HuH-7.5 (cell line): ENCODE measurements at places on chromosomes 13 and 19.

GRCh38 chr13:113231306-113232207 lies 22.1 kb downstream of the CUL4A start:
- no peak for DNase-seq

GRCh38 chr13:113105921-113106452 lies 396 bp downstream of the F7 start:
- DNase-seq: peak; percentile 53

- DNase-seq: no peak
These were observed 94.5 kb downstream of the GNG7 start for GRCh38 chr19:2607712-2608601.

- DNase-seq: no peak
These were observed 136.3 kb downstream of the DCT start for GRCh38 chr13:94343243-94343585.

DNA sequence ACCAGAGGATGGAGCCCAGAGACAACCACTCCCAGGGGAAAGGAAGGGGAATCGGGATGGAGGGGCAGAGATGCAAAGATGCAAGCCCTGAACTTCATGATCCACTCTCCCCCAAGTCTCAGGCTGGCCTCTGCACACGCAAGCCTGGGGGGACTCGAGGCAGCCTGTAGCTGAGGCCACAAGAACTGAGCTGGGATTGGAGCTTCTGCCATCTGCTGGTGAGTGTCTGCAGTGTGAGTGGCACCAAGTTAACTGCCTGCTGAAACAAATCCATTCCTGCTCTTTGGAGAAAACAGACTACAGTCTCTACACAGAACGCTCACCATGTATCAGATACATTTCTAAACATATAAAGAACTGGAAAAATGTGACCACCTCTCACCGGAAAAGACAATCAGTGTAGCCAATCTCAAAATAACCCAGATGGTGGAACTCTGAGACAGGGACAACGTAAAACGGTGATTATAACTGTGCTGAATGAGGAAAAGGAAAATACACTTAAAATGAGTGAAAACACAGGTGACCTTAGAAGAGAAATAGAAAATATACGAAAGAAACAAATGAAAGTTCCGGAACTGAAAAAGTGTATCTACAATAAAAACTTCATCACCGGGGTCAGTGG lies 62.1 kb downstream of the KLF2 start:
- peak; percentile 84 for DNase-seq

DNA sequence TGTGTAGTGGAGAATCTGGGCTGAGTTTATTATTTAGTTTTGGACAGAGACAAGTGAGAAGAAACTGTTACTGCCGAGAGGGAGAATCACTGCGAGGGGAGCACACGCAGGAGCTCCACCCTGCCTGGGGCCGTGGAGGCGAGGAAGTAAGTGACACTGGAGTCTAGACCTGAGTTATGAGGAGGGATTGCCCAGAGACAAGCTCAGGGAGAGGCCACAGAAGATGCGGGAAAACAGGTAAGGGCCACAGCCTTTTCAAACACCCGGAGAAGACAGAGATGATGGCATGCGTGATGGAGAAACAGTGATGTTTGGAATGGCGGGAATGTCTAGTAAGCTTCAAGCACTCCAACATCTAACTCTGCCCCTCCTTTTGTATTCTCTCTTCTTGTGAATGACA lies 84.1 kb downstream of the TNFSF11 start:
- no peak for DNase-seq

DNA sequence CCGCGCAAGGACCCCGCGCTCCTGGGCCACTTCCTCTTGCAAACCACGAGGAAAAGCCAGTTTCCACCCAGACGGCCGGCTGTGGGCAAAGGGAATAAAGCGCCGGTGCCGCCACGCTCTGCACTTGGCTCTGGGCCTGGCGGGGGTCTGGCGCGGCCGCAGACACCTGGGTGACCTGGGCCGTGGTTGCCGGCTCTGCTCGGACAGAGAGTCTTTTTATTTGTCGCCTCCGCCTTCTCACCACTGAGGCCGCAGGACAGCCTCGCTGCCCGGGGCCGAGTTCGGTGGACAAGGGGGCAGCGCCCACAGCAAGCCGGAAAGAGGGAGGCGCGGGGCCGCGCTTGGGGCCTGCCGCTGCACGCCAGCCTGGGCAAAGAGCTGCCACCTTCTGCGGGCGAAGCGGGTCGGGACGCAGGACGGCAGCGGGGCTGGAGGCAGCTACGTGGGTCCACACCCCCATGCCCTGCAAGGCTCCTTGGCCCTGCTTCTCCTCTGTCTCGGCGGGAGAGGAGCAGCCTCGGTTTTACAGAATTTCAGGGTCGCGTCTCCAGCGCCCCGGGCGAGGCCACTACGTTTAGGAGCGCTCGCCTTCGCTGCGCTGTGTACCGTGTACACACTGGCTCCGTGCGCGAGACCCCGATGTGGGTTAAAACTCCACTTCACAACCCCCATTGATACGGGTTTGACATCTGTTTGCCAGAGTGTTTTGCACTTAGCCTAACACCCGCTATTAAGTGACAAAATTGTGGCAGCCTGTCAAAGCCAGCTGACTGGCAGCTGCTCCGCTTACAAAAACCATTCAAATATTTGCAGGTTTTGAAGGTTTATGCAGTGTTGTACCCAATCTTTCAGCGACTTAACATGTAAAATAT lies 13.0 kb upstream of the SOX1 start:
- no peak for DNase-seq

DNA sequence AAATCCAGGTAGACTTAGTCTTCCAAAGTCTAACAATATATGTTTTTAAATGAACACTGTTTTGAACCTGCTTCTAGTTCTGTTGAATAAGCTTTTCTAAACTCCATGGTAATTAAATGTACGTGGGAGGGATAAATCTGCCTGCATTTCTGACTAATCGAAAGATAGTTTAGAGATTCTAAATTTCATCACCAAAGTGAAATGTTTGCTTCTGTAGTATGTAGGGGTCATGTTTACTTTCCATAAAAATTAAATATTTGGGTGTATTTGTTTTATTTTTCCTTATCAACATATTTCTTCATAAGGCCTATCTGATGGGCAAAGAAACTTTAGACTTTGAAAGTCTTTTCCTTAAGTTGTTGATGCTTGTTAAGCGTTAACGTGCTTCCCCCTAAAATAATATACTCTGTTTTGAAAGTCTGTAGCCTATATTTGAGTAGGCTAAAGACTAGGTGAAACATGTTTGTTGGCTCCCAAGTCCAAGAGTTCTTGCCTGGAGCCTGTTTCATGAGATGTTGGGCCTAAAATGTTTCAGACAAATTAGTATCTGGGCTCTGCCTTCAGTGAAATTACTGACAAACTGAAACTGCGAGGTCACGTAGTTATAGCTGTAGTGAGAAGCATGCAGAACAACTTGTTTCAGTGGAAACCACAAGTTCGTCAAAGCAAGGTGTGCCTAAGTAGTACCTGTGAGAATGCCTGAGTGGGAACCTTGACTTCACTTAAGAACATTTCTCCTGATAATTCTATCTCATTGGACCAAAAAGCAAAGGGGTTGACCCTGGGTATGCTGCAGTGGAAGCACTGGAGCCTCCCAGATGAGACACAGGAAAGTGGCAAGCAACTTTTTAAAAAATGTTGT lies 126.2 kb downstream of the LMO7 start:
- no peak for DNase-seq

DNA sequence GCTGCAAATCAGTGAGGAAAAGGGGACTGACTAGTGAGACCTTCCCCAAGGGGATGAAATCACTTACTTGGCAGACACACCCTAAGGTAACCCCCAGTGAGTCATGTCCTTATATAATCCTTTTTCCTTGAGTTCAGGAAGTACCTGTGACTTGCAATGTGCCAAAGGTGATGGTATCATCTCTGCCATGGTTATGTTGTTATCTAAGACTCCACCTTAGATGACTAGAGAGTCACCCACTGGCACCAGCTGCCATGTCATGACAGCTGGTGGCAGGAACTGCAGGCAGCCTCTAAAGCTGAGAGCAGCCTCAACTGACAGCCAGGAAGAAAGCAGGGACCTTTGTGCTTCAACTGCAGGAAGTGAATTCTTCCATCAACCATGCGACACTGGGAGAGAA lies 12.5 kb downstream of the PBX4 start:
- no peak for DNase-seq
